ENCODE measurements at places on chromosomes 6 and 20.

DNA sequence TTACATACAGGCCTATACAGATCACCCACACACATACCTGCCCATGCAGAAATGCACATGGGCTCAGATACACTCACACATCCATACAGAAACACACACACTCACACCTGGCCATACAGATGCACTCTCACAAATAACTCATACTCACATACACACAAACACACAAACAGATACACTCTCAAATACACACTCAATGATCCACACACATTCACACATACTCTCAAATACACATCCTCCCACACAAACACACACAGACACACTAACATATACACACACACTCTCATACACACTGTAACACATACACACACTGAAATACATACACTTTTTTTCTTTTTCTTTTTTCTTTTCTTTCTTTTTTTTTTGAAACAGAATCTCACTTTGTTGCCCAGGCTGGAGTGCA is 90.7 kb downstream of the CDH22 start:
- no peak for DNase-seq

DNA sequence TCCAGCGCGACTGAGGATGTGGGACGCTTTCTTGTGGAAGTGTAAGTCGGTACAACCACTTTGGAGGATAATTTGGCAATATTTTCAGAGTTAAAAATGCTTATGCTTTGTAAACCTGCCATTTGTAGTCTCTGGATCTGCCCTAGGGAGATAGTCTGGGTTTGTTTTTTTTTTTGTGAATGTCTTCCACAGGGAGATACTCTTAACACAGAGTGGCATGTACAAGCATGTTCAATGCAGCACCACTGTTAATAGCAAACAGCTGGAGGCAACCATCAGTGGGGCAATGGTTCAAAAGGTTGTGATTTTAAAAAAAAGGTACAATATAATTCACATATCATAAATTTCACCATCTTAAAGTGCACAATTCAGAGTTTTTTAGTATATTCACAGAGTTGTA is 22.4 kb downstream of the SLC9A8 start:
- DNase-seq, result no peak

DNA sequence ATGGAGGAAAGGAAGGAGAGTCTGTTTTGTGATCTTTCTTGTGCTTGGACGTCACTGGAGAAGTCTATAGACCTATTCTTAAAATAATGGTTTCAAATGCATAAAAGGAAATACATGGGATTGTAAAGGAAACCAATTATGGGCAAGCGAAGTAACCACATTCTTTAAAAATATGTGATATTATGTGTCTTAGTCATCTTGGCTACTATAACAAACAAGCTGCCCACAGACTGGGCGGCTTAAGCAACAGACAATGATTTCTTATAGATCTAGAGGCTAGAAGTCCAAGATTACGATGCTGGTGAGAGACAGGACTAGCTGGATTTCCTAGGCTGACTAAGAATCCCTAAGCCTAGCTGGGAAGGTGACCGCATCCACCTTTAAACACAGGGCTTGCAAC is 49.4 kb upstream of the CD83 start:
- DNase-seq, result no peak

DNA sequence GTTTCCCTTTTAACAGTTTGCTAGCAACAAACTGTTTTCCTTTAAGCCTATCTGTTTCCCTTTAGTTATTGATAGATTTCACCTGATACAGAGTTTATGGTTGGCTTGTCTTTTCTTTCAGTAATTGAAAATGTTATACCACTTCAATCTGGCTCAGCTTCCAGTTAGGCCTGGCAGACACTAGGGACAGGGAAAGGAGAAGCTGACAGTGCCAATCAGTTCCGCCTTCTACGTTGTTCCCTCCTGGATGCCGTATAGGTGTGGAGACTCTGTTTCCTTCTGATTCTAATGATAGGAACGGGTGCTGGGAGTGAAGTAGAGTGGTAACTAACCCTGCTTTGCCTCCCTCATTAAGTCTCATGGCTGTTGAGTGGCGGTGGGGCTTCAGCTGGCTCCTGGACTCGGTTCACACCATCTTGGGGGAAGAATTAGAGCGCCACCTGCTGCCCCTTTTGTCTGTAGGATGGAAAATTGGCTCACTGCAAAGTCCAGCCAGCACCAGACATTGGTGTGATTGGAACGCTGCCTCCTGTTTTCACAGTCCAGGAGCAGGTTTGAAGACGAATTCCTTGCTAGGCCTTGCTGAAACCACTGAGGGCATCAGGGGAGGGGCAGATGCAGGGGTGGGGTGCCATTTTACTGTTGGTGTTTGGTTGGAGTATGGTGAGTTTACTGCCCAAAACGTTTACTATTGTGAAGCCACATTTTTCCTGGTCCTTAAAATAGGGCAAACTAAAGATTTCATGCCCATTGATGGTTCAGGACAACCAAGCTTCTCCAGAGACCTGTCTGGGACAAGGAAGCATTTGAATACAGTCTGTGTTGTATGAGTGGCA is 1729.5 kb downstream of the GRIK2 start:
- DNase-seq, result peak; percentile 18

DNA sequence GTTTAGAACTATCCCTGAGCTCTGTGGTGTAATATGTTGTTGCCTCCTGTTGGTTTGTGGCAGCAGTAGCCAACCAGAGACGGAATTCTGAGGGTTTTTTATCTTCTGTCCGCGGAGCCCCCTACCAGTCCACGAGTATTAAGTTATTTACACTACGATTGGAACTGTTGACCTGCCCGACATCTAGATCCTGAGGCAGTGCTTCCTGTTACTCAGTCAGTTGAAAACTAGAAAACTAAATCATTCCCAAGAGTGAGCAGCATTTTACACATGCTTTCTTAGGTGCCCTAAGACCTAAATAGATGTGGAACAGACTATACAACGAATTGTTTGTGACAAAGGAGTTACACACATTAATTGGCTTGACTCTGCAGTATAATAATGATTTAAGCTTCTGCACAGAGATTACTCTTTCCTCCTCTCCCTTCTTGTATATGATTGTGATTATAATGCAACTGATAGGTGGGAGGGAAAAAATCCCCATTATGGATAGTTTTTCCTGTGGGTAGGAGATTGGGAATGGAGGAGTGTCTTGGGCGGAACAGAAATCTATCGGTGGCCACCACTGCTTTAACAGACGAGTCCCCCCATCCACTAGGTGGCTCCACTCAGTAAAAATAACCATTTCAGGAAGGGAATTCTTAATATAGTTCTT is 1.7 kb downstream of the LOC128125822 start:
- peak; percentile 32 for DNase-seq
